ENCODE measurements at places on chromosomes 12 and 14.

DNA sequence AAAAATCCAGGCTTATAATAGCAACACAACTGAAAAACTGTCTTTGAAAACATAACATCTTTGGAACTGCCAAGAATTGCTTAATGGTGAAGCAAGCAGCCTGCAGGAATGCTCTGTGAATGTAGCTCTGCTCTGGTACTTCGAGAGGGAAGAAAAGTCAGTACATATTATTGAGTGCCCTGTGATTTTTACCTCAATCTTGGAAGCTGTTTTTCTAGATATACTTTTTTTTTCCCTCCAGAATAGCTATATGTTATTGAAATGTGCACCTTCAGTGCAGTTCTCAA lies 508.1 kb downstream of the PCNX1 start:
- DNase-seq = no peak

- peak; percentile 66 for DNase-seq
Measured at GRCh38 chr14:106622200-106622745, 1095.9 kb downstream of the TMEM121 start.

GRCh38 chr12:10354502-10354901 lies 35.3 kb downstream of the KLRK1 start:
- DNase-seq = no peak

DNA sequence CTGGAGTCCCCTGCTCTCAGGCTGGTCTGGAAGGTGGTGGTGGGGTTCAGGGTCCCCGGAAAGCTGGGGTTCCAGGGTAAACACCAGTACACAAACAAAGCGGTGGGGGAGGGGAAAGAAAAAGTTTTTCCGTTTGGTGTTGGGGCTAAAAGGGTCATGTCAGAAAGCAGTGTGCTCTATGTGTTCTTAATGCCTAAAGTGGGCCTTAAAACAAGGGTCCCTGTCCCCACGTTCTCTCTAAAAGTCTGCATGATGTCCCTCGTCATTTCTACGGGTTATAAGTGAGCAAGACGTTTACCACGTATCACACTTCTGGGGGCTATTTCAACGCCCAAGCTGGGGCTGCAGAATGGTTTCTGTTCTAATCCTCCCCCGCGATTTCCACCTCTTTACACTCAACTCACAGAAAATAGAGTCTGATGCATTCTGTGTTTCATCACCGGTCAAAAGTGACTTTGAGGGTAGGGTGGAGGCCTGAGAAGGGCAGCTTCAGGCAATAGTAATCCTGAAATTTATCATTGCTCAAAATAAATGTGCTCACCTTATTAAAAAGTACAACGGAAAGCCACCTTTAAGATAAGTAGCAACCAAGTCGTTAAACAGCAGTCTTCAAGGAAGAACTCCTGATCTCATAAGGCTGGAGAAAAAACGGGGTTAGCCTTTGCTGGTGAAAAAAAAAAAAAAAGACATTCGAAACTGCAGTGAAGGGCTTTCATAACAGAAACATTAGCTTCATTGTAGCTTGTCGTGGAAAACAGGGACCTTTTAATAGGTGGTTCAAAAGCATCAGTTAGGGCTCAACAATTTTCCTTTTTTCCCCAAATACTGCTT lies 63.9 kb upstream of the PTGR2 start:
- peak; percentile 75 for DNase-seq

- peak; percentile 90 for DNase-seq
Measured at GRCh38 chr14:104078031-104078455, 7.5 kb upstream of the ASPG start.

DNA sequence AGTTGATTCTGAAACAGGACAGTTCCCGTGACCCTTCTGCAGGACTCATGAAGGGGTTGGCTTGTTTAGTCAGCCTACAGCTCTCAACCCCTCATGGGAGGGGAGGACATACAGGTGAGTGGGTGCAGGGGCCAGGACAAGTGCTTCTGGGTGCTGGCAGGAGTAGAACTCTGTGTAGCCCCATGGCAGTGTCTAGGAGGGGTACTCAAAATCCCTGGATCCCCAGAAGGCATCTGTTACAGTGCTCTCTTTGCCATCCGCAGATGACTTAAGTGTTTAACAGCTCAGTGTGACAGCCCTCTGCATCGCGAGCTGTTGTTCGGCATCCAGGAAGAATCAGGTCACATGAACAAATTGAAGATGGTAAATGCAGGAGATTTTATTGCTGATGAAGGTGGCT lies 91.0 kb downstream of the PIK3C2G start:
- no peak for DNase-seq

GRCh38 chr14:55746558-55746957 lies 166.6 kb downstream of the KTN1 start:
- DNase-seq = no peak

- DNase-seq = peak; percentile 12
Measured at GRCh38 chr12:101935890-101936746, 58.7 kb downstream of the DRAM1 start.

DNA sequence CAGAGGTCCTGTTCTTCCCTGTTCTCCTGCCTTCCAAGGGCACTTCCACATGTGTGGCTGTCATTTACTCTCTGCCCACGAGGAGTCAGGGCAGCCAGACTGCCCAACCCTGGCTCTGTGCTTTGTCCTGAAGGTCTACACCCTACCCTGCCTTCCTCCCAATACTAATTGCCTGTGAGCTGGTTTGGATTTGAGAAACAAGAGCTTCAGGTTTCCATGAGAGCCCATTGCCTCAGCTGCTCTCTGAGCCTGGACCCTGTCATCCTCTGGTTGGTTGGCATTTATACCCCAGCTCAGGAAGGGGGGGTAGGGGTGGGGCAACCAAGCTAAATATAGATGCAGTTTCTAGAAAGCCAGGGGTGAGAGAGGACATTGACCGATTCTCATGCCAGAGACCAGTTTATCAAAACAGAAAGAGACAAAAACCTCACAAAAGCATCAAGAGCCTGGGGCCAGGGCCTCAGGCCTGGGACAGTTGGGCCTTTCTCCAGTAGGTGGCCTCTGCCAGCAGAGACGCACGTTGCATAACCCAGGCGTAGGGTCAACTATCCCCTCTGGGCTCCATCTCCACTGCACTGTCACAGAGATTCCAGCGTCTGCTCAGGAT lies 34.5 kb downstream of the VDR start:
- no peak for DNase-seq

DNA sequence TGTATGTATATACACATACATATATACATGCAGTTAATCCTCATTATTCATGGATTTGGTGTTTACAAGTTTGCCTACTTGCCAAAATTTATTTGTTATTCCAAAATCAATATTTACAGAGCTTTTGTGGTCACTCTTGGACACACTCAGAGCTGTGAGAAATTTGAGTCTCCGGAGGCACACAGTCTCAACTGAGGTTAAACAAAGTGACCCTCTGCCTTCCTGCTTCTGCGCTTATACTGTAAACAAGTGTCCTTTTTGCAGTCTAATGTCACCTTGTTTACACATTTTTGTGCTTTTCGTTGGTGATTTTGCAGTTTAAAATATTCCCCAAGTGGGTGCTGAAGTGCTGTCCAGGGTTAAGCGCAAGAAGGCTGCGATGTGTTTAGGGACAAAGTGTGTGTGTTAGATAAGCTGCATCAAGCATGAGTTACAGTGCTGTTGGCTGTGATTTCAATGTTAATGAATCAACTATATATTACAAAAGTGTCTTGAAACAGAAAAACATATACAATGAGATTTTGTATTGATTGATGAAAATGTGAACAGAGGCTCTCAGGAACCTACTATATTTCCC lies 13.1 kb upstream of the LTA4H start:
- DNase-seq = no peak

DNA sequence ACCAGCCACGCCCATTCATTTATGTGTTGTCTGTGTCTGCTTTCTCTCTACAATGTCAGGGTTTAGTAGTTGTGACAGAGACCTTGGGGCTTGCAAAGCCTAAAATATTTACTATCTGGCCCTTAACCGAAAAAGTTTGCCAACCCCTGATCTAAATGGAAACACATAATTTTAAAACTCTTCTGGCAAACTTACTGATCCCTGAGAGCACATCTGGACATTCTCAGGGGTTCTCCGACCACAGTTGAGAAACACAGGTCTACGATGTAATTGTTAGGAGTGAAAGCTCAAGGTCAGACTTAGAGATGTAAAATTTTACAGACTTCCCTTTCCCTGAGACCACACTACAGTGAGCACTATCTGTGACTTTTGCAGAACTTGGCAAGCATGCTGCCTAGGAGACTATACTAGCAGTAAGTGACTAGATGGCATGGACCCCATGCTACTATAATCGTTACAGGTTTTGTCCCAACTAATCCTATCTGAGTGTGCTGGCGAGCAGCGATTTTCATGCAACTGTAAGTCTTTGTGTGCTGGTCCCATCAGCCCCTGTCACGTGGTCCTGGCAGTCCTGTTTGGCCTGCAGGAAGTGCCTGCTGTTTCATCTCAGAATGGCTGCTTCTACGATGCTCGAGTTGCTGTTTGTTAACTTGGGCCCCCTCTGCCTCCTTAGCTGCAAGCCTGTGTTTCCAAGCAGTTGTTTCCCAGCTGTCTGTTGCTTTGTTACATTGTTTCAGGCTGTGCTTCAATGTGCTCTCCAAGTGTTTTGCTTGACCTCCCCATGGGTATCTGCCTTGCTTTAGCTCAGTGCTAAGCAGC lies 21.6 kb downstream of the TMTC2 start:
- no peak for DNase-seq

GRCh38 chr12:26801486-26801885 lies 31.5 kb downstream of the ITPR2 start:
- DNase-seq = no peak

DNA sequence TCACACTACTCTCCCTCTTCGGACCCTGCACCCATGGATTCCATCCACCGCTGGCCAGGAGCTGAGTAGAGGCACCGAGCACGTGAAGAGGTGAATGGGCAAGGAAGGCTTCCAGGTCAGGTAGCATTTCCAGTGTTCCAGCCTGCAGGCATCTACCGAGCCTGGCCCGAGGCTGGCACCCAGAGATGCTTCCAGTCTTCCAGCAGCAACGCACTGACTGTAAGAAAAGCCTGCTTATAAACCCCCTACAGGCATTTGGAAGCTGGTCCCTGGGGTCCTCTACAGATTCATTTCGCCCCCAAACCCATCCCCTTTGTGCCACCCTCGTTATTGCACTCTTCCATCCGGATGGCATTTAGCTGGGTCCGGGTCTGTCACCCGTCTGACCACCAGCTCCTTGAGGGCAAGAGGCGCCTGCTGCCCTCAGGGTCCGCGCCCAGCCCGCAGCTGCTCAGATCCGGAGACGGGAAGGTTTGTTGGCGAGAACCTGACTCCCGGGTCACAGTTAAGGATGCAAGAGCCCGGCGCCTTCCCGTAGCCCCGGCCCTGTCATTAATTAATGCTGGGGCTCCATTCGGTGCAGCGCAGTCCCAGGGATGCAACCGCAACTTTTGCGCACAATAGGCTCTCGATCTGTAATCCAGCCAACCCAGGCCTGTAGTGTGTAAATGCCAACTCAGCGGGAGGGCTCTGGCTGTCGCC lies 614 bp upstream of the MARK3 start:
- DNase-seq = no peak

GRCh38 chr14:75249251-75249957 lies 29.2 kb upstream of the FOS start:
- peak; percentile 60 for DNase-seq

DNA sequence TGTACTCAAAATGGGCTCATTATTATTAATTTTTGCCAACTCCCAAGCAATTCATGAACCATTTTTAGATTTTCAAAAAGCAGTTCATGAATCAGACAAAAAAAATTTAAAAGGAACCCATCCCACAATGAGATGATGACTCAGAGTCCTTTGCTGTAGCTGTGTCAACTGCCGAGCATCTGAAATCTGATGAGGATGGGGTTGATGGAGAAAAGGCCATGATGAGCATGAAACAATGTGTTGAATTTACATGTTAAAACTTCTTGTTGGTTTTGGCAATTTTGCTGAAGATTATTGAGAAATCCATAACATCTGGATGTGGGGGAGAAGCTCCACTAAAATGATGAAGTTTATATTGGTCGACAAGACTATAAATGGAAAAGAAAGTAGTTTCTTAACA lies 378.0 kb downstream of the FOXG1 start:
- no peak for DNase-seq

GRCh38 chr12:110243227-110243626 lies 37.8 kb upstream of the ATP2A2 start:
- DNase-seq = no peak

GRCh38 chr14:48616931-48617330 lies 941.5 kb upstream of the MDGA2 start:
- no peak for DNase-seq

DNA sequence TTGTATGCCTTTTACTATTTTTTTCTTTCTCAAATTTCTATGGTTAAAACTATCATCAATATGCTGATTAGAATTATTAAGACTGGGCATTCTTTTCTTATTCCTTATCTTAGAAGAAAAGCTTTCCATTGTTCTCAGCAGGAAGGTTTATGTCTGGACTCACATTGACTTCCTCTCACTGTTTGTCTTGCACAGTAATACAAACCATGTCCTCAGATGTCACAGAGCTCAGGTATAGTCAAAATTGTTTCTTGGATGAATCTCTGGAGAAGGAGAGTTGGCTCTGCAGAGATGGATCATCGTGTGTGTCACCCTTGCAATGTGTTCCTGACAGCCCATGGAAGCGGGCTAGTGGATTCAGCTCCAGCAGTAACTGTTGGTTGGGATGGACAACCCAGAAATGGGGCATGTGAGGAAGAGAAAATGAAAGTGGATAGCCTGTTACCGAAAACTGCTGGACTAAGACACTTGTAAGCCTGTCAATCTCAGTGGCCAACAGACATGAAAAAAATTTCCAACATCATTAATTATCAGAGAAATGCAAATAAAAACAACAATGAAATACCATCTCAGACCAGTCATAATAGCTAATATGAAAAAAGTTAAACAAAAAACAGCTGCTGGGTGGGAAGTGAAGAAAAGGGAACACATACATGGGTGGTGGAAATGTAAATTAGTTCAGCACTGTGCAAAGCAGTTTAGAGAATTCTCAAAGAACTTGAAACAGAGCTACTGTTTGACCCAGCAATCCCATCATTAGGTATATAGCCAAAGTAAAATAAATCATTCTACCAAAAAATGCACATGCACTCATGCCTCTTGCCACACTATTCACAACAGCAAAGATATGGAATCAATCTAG lies 967.8 kb downstream of the TMEM121 start:
- no peak for DNase-seq

DNA sequence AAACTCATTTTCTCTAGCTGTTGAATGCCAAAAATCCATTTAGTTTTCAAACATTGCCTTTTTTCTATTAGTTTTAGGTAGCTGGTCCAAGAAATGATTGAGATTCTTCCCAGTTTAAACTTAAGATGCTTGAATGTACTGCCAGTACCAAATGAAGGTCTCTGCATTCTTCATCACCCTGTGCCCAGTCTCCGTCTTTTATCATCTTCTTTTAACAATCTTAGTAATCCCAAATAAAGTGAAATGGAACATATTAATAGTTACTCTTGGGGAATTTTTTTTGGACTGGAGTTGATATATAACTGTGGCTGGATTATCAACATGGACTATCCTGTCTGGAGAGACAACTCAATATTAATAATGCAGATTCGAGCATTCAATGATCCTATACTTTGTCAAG lies 54.1 kb upstream of the PCED1B start:
- DNase-seq = no peak

DNA sequence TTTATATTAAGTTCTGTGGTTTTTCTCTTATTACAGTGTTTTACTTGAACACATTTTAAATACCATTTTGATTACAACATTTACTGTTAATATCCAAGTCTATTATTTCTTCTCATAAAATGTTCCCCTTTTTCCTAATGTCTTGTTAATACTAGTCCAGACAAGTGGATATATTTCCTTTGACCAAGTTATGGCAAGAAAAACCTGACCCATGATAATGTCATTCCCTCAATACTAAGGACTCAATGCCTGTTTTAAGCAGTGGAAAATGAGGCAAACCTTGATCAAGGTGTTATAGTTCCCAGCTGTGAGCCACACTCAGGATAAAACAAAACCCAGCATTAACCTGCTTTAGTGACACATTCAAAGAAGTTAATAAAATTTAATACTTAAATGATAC lies 12.2 kb downstream of the TRMT5 start:
- DNase-seq = no peak

- no peak for DNase-seq
Measured at GRCh38 chr14:93549595-93549994, 118.9 kb downstream of the UNC79 start.

All from stimulated activated effector memory CD8-positive, alpha-beta T cell treated with anti-CD3 and anti-CD28 coated beads, Interleukin-12 subunit alpha, Interleukin-12 subunit beta, amount 100 ng/mL, for 72 hours (primary cell).